Activated T-cell treated with anti-CD3 and anti-CD28 coated beads, Interleukin-2, amount 50 U/mL, for 24 hours (primary cell): ENCODE measurements at places on chromosomes 11 and 22.

DNA sequence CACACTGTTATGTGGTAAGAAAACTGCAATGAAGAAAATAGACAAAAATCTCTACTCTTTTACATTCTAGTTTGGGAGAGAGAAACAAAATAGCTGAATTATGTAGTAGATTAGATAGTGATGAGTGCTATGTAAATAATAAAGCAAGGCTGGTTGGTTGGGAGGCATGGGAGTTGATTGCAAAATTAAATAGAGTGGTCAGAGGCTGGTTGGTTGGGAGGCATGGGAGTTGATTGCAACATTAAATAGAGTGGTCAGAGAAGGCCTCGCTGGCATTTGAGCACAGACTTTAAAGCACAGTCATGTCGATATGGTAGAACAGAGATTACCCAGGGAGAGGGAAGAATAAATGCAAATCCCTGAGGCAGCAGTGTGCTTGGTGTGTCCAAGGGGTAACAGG, 22.4 kb downstream of the SIK2 start:
- no peak for DNase-seq

DNA sequence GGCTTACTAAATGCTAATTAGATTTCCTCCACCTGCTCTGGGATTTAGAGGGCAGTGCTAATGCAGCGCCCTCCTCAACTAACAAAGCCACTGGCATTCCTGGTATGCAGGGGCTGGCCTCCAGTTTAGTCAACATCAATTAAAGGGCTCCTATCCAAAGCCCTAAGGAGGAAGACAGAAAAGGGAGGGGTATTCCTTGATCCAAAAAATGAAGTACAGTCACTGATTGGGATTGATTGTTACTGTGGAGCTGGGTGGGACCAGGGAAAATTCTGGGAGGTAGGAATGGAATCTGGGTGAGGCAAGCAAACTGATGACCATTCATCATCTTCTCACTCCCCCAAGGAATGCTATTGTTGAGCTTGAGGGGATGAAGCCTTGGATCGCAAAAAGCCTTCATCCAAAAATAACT, 52.2 kb downstream of the GAB2 start:
- no peak for DNase-seq

DNA sequence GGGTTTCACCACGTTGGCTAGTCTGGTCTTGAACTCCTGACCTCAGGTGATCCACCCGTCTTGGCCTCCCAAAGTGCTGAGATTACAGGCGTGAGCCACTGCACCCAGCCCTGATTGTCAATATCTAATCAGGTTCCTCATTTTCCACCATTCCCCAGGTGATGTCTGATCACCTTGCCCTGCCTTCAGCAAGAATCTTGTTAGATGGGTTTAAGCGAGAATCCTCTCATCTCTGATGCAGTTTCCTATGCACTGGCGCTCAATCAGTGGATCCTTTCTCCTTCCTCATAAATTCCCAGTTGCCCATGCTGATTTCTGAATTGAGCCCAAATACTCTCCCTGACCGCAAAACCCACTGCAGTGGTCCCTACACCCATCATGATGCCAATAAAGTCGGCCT, 664 bp upstream of the ZC3H7B start:
- DNase-seq, result no peak

- no peak for DNase-seq
Observed at GRCh38 chr11:123682696-123683410, 28.4 kb upstream of the SCN3B start.

- no peak for DNase-seq
Observed at GRCh38 chr11:7872890-7873289, 58.2 kb downstream of the OR10A6 start.

DNA sequence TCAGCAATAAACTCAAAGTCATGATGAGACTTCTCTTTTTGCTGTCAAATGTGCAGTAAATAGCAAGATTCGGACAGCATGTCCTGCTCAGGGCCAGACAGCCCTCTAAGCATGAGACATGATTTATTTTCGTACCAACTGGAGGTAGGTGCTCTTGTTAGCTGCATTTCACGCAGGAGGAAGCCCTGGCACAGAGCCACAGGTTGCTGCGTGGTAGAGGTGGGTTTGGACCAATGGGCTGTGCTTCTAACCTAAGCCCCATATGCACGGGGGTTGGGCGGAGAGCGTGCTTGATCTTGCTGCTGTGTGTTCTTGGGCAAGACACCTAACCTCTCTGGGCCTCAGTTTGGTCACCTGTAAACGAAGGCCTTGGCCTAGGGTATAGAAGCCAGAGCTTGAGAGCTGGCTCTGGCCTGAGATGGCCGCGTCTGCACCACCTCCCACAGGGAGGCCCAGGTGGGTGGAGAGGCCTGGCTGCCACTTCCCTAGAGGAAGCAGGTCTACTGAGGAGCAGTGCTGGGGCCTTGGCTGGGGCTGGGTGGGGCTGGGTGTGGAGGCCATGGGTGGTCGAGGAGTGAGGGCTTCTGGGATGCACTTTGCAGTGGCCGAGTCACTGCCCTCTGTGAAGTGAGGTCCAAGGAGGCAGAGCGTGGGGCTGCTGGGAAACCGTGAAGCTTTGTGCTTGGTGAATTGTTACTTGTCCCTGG, 38.5 kb upstream of the GRAMD4 start:
- no peak for DNase-seq

DNA sequence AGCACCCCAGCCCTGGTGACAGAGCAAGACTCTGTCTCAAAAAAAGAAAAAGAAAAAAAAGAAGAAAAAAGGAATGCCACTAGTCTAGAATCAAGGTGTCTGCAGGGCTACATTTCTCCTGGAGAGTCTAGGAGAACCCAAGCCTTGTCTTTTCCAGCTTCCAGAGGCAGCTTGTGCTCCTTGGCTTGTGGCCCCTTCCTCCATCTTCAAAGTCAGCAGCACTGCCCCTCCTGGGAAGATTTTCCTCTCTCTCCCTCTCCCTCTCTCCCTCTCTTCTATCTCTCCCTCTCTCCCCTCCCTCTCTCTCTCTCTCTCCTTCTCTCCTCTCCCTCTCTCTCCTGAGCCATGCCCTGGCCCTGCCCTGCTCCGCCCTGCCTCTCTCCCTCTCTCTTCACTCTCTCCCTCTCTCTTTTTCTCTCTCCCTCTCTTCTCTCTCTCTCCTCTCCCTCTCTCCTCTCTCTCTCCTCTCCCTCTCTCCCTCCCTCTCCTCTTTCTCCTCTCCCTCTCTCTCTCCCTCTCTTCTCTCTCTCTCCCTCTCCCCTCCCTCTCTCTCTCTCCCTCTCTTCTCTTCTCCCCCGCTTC, 97.7 kb upstream of the FGF3 start:
- no peak for DNase-seq

- no peak for DNase-seq
Observed at GRCh38 chr11:83364500-83365045, 78.4 kb upstream of the CCDC90B start.

GRCh38 chr11:68099474-68100405, 21.4 kb downstream of the CHKA start:
- DNase-seq, result peak; percentile 34

- DNase-seq, result no peak
Observed at GRCh38 chr11:22775248-22775647, 54.4 kb downstream of the SVIP start.

GRCh38 chr11:30985536-30985935, 384.0 kb downstream of the DCDC1 start:
- DNase-seq, result no peak

- DNase-seq, result no peak
Observed at GRCh38 chr11:72924568-72925190, 110.5 kb downstream of the ATG16L2 start.

- no peak for DNase-seq
Observed at GRCh38 chr11:32200136-32200847, 109.4 kb downstream of the RCN1 start.

- DNase-seq, result no peak
Observed at GRCh38 chr22:38938221-38938620, 19.2 kb upstream of the APOBEC3A start.

- DNase-seq, result no peak
Observed at GRCh38 chr11:46363455-46364005, 16.3 kb downstream of the DGKZ start.

GRCh38 chr11:32353884-32354283, 81.5 kb downstream of the WT1 start:
- DNase-seq, result no peak

DNA sequence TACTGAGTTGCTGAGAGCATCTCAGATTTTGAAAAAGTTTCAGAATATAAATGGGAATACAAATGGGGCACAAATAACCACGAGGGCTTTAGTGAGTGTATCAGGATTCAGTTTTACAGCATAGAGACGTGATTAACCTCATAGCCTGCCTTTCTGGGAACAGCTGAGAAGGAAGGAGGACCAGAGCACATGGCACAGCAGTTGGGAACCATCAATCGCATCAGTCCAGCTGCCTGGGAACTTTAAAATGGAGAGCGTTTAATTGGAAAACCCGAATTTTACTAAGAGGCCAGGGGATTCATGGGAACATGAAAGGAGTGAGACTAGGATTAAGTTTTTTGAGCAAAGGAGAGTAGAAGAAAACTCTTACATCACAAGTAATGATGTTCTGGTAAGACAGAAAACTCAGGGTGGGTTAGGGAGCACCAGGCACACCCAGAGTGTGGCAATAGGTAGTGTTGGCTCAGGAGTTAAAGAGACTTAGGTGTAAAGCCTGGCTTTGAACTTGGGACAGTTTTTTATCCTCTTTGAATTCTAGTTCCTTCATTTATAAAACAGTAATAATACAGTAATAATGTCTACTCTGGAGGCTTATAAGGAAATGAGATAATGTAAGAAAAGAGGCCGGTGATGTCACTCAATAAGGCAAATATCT, 40.2 kb downstream of the FZD4 start:
- DNase-seq, result no peak

DNA sequence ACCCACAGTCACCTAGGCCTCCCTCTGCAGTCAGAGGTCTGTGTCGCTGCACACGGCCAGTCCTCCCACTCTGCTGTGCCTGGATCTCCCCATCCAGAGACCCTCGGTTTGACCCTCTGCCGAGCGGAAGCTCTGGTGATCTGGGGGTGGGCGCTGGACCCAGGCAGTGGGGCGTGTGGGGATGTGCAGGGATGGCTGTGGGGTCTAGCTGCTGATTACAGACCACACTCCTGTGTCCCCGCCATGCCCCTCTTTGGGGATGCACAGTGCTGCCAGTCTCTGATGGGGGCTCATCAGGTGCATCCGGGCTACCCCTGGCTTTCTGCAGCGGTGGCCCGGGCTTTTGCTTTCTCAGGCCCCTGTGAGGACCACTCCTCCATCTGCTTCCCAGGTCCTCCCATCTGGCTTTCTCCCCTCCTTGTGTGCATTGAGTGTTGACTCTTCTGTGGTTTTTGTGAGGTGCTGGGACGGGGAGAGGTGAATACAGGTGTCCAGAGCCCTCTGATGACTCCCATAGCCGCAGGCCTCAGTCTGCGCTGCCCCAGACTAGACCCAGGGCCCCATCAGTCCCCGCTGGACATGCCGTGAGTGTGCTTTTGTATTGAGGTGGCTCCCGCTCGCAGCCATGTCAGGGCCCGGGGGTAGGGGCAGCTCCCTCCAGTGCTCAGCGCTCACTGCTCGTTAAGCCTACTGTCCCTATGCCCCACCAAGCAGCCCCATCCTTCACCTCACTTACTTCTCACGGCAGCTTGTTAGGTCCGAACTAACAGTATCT, 251.6 kb downstream of the TBC1D22A start:
- DNase-seq, result no peak

DNA sequence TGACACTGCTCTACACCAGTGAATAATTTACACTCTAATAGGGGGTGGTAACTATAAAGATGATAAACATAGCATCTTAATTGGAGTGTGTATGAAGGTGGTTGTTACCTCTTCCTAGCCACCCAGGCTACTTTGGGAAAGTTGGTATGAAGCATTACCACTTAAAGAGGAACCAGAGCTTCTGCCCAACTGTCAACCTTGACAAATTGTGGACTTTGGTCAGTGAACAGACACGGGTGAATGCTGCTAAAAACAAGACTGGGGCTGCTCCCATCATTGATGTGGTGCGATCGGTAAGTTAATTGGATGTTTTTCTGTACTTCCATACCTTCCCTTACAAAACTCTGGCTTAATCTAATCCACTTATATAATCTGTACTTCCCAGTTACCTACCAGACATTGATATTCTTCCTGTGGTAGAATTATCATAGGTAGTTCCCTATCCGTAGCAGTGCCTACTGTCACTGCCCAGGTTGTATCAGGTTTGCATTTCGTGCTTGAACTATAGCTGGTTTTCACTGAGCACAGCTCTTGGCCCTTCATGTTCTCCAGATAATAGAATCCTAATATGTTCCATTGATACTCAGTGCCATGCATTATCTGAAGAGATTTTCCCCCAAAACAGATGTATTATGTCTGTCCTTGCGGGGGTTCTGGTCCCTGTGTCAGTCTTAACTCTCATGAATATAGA, 2.2 kb downstream of the RPL27A start:
- DNase-seq, result no peak

GRCh38 chr22:43017525-43018460, 2.8 kb upstream of the PACSIN2 start:
- no peak for DNase-seq

DNA sequence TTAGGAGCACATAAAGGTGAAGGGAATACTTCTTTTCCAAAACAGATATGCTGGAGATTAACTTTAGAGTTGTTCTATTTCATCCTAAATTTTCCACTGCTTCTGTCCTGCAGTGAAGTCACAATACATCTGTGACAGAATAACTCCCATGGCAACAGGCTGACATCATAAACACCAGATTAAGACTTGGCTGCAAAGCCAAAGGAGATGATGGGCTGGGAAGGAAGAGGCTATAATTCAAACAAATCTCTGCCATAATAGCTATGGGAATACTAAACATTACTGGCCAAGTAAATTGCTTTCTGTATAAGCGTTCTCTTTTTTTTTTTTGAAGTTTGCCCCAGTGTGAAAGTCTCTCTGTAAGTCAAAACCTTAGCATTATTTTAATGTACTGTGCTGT, 107.7 kb downstream of the CADM1 start:
- no peak for DNase-seq

- no peak for DNase-seq
Observed at GRCh38 chr11:83540728-83541127, 254.6 kb upstream of the CCDC90B start.

GRCh38 chr22:44195189-44195871, 14.6 kb downstream of the PARVG start:
- no peak for DNase-seq

DNA sequence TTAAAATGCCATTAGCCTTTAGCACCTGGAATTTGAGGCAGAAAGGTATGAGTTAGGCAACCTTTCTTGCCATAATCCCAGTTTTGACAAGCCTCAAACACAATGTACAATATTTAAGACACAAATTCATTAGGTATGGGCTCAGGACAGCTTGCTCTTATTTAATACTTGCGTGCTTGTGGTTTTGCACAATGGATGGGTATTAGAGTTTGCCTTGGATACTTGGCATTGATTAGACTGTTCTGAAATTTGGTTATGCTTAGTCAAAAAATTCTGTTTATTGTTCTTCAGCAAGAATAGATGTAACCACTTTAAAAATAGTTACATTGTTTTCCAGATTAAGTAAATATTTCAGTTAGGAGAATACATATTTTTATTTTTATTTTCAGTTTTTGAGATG, 5.4 kb upstream of the C11orf65 start:
- no peak for DNase-seq
